Activated T-cell treated with anti-CD3 and anti-CD28 coated beads, Interleukin-2, amount 50 U/mL, for 48 hours (primary cell): ENCODE measurements at places on chromosomes 1 and 21.

DNA sequence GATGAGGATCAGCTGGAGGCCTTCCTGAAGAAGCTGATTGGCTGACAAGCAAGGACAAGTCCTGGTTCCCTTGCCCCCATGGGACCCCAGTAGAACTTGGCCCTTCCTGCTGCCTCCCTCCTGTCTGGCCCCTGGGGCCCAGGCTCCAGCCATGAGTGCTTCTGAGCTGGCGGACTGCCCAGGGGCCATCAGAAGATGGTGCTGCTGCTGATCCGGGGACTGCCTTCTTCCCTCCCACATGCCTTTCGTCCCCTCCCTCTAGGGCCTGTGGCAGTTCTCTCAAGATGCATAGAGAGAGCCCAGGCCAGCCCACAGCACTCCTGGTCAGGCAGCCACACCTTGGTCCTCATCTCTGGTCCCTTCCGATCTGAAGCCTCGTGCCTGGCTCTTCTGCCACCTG lies 57.9 kb upstream of the PRKACB start:
- no peak for DNase-seq

- DNase-seq: no peak
Measured at GRCh38 chr1:167427848-167428247, 90.5 kb downstream of the CD247 start.

GRCh38 chr21:37829447-37829846 lies 86.8 kb downstream of the KCNJ6 start:
- no peak for DNase-seq

GRCh38 chr1:6178751-6179563 lies 1.2 kb downstream of the CHD5 start:
- DNase-seq: no peak

DNA sequence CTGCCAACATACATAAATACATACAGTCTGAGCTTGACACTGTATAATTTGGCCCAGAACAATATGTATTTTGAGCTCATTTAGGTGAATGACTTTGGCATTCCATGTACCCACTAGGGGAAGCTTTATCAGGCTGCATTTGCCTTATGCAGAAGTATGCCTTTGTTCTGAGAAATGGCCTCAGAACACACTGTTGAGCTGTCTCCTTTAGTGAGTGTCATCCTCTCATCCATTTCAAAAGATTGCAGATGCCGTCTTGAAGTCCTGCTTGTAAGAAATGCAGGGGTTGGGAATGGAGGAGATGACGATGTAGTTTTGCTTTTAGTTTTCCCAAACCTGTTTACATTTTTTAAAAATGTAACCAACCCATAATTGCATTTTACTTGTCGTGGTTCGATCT lies 14.8 kb upstream of the NBL1 start:
- DNase-seq: no peak

DNA sequence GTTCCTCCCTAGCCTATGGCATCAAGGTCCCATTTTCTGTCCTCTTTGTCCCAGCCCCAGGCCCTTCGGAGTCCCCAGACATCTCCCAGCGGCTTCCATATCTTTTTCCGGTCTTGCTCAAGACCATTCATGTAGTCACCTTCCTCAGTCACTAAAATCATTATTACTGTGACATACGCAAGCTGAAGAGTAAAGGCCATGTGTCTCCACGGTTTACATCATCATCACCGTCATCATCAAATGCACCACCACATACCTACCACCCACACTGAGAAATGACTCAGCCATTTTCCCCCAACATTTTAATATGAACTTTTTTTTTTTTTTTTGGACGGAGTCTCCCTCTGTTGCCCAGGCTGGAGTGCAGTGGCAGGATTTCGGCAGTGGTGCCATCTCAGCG lies 43.4 kb downstream of the FHAD1 start:
- DNase-seq: peak; percentile 39

GRCh38 chr21:18274370-18274769 lies 29.7 kb downstream of the CHODL start:
- DNase-seq: no peak

- DNase-seq: no peak
Measured at GRCh38 chr1:22117851-22118250, 25.0 kb downstream of the WNT4 start.

DNA sequence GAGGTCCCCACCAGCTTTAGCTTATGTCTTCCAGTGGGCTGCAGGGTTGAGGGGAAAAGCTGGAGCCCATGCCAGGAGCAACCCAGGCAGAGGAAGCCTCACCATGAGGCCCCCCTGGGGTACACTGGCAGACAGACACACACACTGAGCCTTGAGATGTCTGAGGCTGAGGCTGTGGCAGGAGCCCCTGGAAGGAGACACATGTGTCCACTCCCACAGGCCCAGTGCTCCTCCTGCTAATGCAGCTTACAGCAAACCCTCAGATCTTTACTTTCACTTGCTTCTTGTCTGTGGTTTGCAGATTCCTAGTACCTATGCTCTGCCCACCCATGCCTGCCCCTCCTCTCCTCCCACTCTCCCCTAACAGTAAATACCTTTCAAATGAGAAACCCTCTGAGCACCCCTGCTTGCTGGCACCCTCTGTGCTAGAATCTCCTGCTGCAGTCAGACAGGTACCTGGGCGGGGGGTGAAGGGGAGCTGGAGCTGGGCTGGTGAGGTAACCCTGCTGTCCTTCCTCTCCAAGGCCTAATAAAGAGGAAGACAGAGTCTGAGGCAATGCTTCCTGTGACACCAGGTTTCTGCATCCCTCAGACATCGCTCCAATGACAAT lies 63.4 kb upstream of the NEK2 start:
- DNase-seq: peak; percentile 34

- DNase-seq: no peak
Measured at GRCh38 chr21:32597205-32597604, 11.9 kb upstream of the TCP10L start.

DNA sequence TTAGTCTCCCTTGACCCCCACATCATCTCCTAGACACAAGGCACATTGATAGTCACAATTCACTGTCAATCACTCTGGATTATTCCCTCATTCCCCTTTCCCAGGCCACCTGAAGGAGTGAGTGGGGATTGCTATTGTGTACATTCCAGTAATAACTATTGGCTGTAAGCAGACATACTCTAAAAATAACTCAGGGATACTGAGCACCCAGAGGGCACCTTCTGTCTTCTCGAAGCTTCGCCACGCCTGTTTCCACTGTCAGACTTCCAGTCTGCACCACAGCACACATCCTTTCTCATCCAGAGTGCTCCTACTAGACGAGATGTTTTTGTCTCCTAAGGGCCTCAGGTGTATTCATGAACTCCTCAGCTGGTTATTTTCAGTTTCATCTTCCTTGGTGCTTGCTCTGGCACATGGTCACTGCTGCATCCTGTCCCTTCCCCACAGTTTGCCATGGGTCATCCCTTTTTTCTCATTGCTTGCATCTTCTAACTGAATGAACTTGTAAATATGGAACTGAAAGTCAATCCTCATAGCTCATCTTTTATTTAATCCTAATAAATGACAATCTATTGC lies 848 bp upstream of the APOBEC4 start:
- no peak for DNase-seq

GRCh38 chr1:55456971-55457370 lies 241.8 kb upstream of the USP24 start:
- no peak for DNase-seq

DNA sequence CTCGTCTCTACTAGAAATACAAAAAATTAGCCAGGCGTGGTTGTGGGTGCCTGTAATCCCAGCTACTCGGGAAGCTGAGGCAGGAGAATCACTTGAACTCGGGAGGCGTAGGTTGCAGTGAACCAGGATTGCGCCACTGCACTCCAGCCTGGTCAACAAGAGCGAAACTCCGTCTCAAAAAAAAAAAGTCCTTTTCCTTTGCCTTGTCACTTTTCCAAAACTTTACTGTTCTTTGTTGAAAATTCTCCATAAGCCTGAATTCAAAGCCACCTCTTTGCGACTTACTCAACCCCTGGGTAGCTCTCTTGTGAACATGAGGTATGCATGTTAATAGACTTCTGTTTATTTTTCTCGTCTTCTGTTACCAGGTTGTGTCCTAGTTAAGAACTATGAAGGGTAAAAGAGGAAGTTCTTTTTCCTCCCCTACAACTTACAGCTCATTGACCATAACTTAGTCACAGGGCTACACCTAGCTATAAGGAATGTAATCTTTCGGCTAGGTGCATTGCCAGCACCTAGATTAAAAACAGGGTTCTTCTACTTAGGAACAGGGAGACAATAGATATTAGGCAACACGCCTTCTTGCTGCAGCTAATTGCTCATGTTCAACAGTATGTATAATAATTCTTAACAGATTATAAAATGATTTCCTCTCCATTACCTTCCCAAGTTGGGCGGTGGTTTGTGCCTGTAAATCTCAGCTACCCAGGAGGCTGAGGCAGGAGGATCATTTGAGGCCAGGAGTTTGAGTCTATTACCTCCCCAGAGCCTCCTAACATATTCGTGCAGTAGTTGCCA lies 40.9 kb downstream of the PTAFR start:
- DNase-seq: no peak

- DNase-seq: no peak
Measured at GRCh38 chr1:17881761-17882160, 126.6 kb downstream of the ACTL8 start.

GRCh38 chr1:34896612-34897011 lies 32.8 kb downstream of the DLGAP3 start:
- DNase-seq: no peak

- no peak for DNase-seq
Measured at GRCh38 chr21:35172231-35172630, 123.1 kb upstream of the RUNX1 start.

DNA sequence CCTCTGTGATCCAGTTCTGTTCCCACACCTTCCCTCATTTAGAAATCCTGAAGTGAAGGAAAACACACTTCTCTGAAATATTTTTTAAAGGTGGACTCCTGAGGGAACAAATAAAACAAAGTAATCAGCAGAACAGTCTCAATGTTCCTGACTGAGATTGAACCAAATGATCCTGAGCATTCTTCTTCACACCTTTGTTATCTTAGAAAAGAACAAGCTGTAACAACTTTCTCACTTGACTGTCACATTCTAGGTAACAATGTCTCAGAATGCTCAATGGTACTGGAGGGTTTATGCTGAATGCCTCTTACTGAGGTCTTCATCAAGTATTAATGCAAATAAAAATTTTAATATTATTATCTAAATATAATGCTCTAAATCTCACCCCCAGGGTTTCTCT lies 40.4 kb upstream of the RGS2 start:
- DNase-seq: no peak

DNA sequence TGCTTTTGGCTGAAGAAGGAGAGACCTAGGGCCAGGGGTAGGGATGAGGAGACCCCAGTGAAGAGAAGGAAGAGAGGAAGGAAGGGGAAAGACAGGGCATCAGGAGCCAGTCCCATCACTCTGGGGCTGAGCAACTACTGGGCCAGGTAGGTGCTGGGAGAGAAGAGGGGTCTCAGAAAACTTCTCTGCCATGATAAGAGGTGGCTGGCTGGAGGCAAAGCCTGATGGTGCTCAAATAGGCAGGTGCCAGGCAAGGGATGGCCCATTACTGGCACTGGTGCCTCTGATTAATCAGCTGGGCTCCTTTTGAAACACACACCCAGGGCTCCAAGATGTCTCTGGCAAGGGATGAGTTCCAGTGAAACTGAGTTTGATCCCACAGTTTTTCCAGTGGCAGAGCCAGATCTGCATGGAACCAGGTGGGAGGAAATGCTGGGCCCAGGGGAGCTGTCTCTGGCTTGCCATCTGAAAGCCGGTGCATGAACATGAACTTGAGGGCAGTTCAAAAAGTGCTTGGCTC lies 2.8 kb downstream of the CSF1 start:
- no peak for DNase-seq

GRCh38 chr1:97926017-97926708 lies 5.3 kb upstream of the DPYD start:
- no peak for DNase-seq

- DNase-seq: peak; percentile 26
Measured at GRCh38 chr21:14273736-14274538, 58.0 kb downstream of the RBM11 start.

- DNase-seq: no peak
Measured at GRCh38 chr1:168706391-168706992, 22.5 kb downstream of the DPT start.

DNA sequence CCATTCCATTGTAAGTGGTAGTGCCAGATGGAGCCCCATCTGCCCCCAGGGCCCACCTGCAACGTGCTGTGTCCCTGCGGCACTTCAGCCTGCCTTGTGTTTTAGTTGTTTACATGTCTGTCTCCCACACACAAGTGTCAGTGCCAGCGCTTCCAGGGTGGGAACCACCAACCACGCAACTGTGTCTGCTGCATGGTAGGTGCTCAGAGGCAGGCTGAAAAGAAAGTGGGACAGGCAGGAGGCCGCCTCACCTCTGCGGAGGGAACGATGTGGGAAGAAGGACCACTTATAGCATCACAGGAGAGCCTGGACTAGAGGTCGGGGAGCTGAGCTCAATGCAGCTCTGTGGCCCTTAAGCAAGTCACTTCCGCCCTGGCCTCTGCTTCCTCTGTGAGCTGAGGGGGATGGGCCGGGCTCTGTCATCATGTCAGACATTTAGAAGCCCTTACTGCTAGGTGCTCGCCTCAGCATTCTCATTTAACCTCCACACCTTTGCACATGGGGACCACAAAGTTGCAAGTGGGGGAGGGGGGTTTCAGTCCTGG lies 17.9 kb downstream of the SLC9A1 start:
- DNase-seq: peak; percentile 85

- DNase-seq: no peak
Measured at GRCh38 chr1:49240709-49241221, 464.1 kb upstream of the BEND5 start.

DNA sequence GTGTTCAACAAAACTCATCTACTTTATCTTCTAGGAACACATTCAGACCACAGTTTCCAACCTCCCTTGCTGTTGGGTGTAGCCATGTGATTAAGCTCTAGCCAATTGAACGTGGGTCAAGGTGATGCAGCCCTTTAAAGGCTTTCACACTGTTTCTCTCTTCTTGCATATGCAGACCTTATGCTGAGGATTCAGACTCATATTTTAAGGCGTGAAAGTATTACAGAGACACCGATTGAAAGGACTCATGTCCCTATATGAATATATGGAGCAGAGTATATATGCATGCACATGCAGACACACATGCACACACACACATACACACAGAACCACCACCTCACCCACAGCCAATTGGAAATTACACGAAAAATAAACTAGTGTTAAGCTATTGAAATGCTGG lies 214.3 kb upstream of the NR5A2 start:
- no peak for DNase-seq

- no peak for DNase-seq
Measured at GRCh38 chr1:25517476-25518394, 25.7 kb upstream of the LDLRAP1 start.

GRCh38 chr1:235986869-235987268 lies 78.0 kb downstream of the NID1 start:
- DNase-seq: no peak
